ENCODE measurements at places on chromosomes 12 and 14.

DNA sequence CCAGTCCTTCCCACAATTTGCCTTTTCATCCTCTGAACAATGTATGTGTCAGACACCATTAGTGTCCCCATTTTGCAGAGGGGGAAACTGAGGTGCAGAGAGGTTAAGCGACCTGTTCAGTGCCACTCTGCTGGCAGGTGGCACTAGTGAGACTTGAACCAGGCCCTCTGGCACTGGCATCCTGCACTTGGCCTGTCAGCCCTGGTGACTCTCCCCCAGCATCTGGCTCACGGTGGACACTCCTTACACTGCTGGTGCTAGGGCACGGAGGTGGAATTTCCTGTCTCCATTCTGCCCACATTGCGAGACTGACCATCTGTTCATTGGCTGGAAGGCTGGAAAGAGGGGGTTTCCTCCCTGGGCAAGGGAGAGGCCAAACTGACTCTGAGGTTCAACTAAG, 48.7 kb downstream of the CCNK start:
- DNase-seq: no peak

DNA sequence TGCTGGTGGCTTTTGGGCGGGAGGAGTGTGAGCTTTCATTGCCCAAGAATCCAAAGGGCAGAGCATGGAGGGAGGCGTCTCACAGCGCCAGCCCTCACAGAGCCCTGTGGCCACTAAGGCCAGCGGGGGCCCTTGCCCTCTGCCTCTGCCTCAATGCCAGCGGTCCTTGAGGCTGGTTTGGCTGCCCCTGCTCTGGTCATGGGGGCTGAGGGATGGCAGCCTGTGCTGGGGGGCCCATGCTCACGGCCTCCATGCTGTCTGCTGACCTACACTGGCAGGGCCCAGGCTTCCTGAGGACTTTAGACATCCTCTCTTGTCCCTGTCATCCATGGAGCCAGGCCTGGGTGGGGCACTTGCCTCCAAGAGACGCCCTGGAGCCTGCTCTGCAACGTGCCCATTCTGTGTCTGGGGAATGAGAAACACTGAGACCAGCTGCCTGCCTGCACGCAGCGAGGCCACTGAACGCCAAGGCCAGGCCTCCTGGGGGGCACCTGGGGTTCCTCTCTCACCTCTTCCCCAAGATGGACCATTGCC, 143.4 kb downstream of the KIF26A start:
- no peak for DNase-seq

GRCh38 chr14:71261206-71261605, 353.9 kb downstream of the PCNX1 start:
- DNase-seq: no peak

DNA sequence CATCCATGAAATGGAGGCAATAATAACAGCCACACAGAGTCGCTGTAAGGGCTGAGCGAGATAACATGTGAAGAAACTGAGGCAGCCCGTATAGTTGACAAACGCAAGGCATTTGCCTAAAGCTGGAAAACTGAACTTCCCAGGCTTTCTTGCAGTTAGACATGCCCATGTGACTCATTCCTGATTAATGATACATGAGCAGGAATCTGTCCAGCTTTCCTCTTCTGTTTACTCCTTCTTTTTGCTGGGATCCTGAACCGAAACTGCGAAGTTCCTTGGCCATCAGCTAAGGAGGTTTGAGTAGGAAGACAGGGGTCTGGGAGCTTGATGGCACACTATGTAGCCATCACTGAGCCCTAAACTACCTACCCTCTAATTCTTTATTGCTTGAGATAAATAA, 52.2 kb downstream of the ST8SIA1 start:
- no peak for DNase-seq

- DNase-seq: no peak
Observed at GRCh38 chr12:111429828-111430432, 24.2 kb downstream of the SH2B3 start.

GRCh38 chr12:263574-263973, 938 bp upstream of the SLC6A13 start:
- DNase-seq: no peak

- DNase-seq: no peak
Observed at GRCh38 chr12:79597910-79598309, 92.9 kb downstream of the PAWR start.

- DNase-seq: no peak
Observed at GRCh38 chr12:132739600-132740312, 21.9 kb downstream of the ANKLE2 start.

- no peak for DNase-seq
Observed at GRCh38 chr12:11150832-11151231, 16.4 kb upstream of the TAS2R30 start.

DNA sequence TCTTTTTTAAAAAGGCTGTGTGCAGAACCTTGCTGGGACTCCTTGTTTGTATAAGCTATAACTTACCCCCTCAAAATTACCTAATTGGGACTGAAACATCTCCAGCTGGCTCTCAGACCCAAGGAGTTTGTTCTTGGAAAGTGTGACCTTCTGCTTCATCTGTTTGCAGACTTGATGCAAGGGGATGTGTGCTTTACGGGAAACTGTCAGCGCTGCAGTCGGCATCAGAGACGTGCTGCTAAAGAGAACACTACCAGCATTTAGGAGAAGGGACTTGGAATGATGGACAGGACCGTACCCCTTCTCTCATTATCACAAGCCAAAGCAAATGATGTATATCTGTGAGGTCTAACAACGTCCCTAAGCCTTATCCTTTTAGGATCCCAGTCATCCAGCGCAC, 174.2 kb upstream of the PARP11 start:
- no peak for DNase-seq

DNA sequence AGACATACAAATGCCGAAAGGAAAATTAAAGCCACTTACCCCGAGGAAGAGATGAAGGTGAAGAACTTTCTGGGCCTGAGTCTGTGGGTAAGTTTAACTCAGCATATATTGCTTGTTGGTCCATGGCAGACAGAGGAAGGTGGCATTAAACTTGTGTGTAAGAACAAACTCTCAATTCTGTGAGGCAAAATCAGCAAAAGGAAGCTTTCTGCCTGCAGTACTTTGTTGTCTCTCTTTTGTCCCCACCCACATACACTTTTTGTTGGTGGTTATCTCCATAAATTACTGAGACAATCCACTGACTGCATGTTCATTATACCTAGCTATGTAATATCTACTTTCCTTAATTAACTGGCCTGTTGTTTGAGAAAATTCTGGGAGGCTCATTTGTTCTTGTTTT, at the start of gene KLRB1:
TSS of gene KLRB1 (minus strand) at position 201 of the 400 bp plus-strand sequence. CDS start at position 124, 77 bp downstream.
- DNase-seq: no peak

- DNase-seq: no peak
Observed at GRCh38 chr14:84312551-84312950, 1217.4 kb upstream of the FLRT2 start.

Measured in activated CD8-positive, alpha-beta memory T cell treated with anti-CD3 and anti-CD28 coated beads for 1 hour (primary cell).